Cardiac fibroblast (primary cell): ENCODE measurements at places on chromosomes 3 and 15.
A peak's percentile ranks its signal among the peaks of the same experiment; 100 is the strongest.

GRCh38 chr3:171206283-171206682 lies 179.8 kb upstream of the SLC2A2 start:
- no peak for DNase-seq

DNA sequence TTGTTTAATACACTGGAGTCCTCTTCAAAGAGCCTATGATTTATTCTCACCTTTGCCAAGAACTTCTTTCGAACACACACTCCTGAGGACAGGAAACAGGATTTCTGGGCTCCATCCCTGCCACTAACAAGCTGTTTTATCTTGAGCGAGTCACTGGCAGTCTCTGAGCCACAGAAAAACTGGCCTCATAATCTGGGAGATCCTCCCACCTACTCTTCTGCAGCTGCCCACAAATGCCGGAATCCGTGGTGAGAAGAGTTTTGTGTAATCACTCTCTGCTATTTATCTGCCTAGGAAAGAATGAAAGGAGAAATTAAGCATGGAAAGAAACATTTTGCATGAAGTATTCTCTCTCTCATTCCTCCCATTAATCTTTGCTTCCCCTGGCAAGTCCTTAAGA lies 172.0 kb upstream of the TRIM42 start:
- no peak for DNase-seq

DNA sequence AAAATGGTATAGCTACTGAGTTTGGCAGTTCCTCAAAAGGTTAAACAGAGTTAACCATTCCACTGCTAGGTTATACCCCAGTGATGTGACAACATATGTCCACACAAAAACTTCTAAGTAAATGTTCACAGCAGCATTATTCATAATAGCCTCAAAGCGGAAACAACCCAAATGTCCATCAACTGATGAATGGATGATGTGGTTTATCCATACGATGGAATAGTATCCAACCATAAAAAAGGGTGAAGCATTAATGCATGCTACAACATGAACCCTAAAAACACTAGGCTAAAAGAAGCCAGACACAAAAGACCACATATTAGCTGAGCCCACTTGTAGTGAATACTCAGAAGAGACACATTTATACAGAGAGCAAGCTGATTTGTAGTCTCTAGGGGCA lies 9.0 kb downstream of the XXYLT1 start:
- DNase-seq: no peak

DNA sequence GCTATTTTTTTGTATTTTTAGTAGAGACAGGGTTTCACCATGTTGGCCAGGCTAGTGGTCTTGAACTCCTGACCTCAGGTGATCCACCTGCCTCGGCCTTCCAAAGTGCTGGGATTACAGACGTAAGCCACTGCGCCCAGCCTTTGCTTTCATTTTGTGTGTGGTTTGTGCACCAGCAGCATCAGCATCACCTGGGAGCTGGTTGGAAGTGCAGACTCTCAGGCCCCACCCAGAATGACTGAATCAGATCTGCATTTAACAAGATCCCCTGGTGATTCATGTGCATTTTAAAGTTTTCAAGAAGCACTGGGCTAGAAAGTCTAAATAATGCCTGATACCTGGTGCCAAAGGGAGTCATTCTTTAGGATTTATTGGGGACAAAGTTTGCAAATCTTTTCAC lies 73.4 kb upstream of the BNIP2 start:
- DNase-seq: no peak

DNA sequence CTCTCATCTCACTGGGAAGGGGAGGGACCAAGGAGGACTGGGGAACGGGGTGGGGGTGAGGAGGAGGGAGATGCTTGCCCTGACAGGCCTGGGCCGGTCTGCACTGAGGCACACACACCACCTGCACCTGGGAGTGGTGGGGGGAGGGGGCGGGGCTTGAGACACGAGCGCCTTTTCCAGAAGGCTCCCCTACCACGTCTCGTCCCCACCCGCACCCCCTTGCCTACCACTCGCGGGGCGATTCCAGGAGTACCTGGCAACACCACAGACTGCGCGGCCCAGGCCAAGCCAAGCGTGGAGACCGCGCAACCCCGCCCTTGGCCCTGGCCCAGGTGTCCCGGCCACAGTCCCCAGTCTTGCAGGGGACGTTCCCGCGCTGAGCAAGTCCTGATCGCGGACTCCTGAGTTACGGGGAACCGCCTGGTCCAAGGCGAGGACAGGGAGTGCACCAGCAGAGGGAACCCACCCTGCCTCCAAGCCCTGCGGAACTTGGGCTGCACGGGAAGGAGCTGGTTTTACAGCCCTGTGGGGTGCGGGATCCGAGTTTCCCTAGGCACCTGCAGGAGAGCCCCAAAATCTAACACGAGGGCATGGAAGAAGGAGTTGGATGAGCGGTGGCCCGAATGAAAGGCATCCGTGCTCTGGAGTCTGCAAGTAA lies 68.1 kb upstream of the SH3GL3 start:
- no peak for DNase-seq

GRCh38 chr3:134340362-134340981 lies 33.8 kb downstream of the AMOTL2 start:
- peak; percentile 65 for DNase-seq

GRCh38 chr3:97711654-97712053 lies 52.9 kb upstream of the ARL6 start:
- DNase-seq: no peak

- DNase-seq: no peak
Observed at GRCh38 chr3:143697975-143698374, 150.3 kb downstream of the SLC9A9 start.

GRCh38 chr3:59450946-59451763 lies 401.3 kb upstream of the CFAP20DC start:
- DNase-seq: no peak

GRCh38 chr3:12662593-12663400 lies 1.1 kb downstream of the RAF1 start:
- DNase-seq: peak; percentile 67

- peak; percentile 92 for DNase-seq
Observed at GRCh38 chr3:11096266-11097139, 57.8 kb upstream of the HRH1 start.

DNA sequence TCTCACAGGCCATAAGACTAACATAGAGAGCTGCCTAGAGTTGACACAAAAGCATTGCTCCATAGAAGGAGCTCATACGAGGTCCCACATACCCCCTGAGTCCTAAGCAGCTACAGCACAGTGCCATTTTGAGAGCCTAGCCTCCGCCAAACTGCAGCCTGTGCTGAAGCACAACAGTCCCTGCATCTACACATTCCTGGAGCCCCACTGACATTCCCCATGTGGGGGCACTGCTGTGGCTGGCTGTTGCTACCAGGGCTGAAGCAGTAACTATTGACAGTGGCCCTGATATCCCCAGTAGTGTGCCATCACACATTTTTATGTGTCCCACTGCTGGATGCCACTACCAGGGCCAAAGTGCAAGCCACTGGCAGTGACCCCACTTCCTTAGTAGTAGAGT lies 80.3 kb downstream of the CERS3 start:
- no peak for DNase-seq

GRCh38 chr3:196273655-196274054 lies 13.9 kb downstream of the PCYT1A start:
- no peak for DNase-seq

- no peak for DNase-seq
Observed at GRCh38 chr3:27526614-27527315, 42.6 kb upstream of the SLC4A7 start.

DNA sequence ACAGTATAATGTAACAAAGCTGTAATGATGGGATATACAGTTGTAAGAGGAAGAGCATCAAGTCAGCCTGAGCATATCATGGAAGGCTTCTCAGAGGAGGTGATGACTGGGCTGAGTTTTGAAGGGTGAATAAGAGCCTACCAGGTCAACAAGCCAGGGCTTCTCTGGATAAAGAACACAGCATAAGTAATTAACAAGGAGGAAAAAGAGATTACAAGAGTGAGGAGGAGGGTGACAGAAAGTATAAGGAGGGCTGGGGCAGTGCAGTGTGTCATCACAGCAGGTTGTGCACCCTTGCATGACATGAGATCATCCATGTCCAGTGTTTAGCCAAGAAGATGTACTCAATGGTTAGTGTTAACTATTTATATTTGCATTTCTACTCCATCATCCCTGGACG lies 16.9 kb upstream of the SPATA12 start:
- no peak for DNase-seq

- DNase-seq: no peak
Observed at GRCh38 chr3:187798126-187798525, 52.9 kb upstream of the BCL6 start.

- peak; percentile 70 for DNase-seq
Observed at GRCh38 chr3:155079468-155079745, 712 bp upstream of the MME start.

DNA sequence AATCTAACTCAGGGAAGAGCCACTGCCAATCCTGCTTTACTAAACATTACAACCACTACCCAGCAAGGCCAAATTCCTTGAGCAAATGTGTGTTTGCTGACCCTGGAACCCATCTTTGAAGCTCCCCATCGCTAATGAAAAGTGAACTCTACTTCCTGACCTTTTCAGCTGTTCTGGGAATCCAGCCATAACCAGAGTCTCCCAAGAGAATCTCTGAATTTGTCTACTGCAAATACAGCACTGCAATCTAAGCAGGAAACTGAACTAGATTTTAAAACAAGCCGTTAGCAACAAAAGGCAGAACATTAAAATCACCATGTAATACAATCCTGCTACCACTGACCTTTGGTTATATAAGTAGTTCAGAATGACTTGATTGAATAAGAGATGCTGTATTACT lies 309.2 kb downstream of the MAGI1 start:
- DNase-seq: peak; percentile 93

DNA sequence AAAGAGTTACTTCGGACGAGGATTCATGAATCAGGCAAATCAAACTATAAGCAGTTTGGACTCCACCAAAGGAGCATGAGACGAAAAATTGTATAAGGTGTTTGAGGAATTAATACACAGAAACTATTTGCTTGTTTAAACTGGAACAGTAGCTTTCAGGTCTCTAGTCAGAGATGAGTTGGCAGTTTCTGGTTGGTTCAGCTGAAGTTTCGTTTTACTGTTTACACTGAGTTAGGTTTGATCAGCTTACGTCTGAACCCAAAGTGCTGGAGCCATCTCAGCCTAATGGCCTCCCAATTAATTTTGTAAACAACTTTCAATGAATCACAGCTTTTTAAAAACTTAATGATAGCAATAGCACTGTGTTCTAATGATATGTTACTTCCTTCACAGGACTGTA lies 703.7 kb downstream of the NLGN1 start:
- DNase-seq: no peak

DNA sequence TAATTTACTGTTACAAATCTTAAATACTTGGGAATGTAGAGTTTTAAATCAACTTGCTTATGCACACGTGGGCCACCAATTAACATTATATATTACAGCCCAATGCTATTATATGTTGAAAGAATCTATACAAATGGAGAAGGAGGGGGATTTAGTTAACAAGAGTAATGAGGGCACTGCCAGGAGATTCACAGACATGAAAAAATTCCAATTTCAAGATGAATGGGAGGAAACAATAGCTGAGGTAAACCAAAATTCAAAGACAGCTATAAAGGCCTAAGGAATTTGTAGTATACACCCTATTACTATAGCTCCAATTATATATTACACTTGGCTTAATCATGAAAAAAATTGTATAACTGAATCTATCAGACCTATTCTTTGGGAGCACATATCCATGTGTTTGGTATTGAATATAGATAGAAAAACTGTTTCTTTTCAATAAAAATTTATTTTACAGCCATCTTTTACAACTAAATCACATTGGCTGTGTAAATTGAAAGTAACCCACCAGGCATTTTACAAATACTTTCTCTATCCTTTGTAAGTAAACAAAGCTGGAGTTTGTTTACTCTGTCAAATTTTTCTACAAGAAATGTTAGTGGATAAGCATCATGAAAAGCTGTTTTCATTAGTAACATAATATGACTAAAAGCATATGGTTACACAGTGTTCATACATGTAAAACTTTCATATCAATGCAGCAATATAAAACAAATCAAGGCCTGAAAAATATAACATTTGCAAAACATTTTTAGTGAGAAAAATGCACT lies 1045.8 kb downstream of the ROBO1 start:
- no peak for DNase-seq

- DNase-seq: peak; percentile 73
Observed at GRCh38 chr3:183764847-183765731, 60.3 kb downstream of the MAP6D1 start.

- DNase-seq: no peak
Observed at GRCh38 chr3:81295906-81296577, 465.4 kb downstream of the GBE1 start.

DNA sequence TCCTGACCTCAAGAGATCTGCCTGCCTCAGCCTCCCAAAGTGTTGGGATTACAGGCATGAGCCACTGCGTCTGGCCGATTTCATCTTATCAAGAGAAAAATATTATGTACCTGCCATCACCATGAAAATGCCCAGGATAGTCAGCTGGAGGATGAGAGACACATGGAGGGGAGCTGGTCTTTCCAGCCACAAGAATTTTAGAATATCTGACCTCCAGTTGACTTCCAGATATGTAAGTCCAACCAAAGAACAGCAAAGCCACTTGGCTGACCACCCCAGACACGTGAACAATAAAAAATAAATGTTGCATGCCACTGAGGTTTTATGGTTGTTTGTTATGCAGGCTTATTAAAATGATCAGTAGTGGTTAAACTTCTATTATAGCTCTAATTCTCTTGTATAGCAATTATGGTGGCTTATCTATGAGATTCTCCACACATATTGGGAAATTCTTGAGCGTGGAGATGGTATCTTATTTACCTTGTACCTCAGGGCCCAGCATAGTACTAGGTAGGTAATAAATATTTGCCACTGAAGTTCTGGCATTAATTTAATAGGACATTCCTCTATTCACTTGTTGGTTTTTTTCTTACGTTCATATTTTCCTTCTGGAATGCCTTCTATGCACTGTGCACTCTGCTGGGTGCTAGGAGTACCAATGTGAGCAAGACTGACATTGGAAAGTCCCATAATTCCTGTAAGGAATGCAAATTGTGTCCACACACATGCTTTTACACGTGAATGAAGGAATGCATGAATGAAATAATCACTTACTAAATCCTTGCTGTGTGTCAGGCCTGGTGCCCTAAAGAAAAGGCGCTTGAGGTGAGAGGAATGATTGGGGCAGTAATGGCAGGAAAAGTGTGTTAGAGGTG lies 77.6 kb downstream of the EDEM1 start:
- DNase-seq: no peak

DNA sequence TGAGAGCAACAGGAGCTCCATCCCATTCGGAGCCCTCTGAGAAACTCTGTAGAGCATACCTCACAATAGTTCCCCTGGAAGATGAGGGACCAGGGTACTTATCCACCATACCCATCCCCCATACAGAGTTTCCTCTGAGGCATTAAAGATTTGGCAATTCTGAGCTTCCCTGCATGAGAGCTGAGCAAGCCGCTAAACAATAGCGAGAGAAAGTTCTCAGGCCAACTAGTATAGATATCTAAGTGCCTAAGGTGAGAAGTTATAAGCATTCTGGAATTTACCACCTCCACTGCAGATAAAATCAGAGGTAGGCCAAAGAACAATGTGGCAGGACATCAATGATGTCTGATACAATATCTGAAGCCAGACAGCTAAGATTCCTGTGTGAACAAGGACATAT lies 129.1 kb upstream of the MBNL1 start:
- no peak for DNase-seq

GRCh38 chr15:49415149-49415548 lies 7.9 kb upstream of the FGF7 start:
- DNase-seq: peak; percentile 51

- DNase-seq: no peak
Observed at GRCh38 chr3:148641722-148642121, 56.0 kb upstream of the AGTR1 start.
